ENCODE measurements at places on chromosomes 3 and 15.
A peak's percentile ranks its signal among the peaks of the same experiment; 100 is the strongest.

GRCh38 chr15:78626381-78626995 lies 5.7 kb upstream of the CHRNA3 start:
- DNase-seq: no peak

GRCh38 chr15:83305704-83306291 lies 21.3 kb upstream of the BNC1 start:
- no peak for DNase-seq

DNA sequence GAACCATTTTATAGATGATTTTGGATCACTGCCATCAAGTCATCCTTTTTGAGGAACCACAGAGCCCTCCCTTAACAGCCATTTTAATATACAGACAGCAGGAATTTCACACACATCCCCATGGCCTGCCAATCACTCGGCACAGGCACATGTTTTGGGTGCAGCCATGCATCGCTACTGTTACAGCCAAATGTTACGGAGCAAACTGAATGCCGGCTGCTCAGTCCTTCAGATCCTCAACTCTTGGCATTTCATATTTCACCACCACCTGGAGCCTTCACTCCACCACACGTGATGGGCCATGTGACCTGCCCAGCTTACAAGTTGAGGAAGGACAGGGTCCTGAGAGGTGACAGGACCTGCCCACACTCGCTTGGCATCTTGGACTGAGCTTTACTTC lies 90.8 kb downstream of the OXNAD1 start:
- no peak for DNase-seq

GRCh38 chr15:75361989-75362641 lies 6.3 kb downstream of the MAN2C1 start:
- no peak for DNase-seq

GRCh38 chr3:8443829-8444791 lies 57.5 kb upstream of the LMCD1 start:
- peak; percentile 55 for DNase-seq

DNA sequence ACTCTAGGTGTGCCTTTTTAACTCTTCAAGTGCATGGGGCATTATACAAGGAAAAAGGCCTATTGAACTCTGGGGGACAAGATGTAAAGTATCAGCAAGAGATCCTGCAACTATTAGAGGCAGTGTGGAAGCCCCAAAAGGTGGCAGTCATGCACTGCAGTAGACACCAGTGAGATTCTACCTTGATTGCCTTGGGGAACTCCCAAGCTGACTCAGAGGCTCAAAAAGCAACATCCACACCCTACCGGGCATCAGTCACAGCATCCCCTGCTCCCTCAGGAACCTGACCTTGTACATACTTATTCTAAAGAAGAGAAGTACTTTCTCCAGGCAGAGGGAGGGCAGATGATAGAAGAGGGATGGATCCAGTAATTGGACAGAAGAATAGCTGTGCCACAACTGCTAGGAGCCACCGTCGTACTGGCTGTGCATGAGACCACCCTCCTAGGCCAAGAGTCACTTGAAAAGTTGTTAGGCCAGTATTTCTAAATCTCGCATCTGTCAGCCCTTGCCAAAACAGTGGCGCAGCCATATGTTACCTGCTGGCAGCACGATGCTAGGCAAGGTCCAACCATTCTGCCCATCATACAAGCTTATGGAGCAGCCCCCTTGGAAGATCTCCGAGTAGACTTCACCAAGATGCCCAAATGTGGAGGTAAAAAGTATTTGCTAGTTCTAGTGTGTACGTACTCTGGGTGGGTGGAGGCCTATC lies 523.1 kb upstream of the FRG2C start:
- no peak for DNase-seq

DNA sequence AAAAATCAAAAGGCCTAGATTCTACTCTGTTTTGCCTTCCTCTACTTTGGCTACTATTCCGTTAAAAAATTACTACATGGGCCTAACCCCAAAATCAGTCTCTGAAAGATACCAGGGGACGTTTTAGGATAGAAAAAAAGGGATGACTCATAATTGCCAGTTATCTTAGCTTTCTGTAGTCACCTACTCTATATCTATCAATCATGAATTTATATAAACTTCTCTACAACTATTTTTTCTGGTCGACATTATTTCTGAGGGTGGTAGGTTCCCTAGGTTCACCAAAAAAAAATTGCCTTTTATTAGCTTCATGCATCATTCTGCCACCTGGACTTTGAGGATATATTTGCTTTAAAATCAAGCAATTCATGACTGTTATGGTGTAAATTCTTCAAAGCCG lies 36.5 kb downstream of the RAF1 start:
- DNase-seq: no peak

DNA sequence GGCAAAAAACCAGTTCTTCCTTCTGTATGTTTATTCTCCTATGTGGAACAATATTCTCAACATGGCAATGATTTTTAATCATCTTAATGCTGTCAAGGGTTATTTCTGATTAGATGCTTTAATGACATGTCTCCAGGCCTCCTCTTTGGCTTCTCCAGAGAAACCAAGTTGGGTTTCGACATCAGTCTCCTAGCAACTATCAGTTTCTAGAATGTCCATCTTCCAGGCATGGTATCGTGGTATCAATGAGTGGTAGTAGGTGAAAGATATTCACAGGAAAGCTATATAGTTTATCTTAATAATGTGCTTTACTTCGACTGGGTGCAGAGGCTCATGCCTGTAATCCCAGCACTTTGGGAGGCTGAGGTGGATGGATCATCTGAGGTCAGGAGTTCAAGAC lies 128.5 kb downstream of the C3orf70 start:
- DNase-seq: no peak

GRCh38 chr3:157832588-157832987 lies 273.6 kb downstream of the SHOX2 start:
- DNase-seq: no peak

DNA sequence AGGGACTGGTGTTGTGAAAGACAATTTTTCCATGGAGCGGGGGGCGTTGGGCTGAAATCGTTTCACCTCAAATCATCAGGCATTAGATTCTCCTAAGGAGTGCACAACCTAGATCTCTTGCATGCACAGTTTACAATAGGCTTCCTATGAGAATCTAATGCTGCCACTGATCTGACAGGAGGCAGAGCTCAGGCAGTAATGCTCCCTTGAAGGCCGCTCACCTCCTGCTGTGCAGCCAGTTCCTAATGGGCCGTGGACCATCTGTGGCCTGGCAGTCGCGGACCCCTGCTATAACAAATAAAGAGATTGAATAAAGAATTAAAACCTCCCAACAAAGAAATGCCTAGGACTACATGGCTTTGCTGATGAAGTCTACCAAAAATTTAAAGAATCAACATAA lies 25.3 kb upstream of the ANKRD28 start:
- DNase-seq: no peak

GRCh38 chr3:13325892-13326443 lies 94.2 kb downstream of the NUP210 start:
- DNase-seq: no peak

- no peak for DNase-seq
These were observed 81.8 kb upstream of the PRR23E start for GRCh38 chr3:127110982-127111693.

DNA sequence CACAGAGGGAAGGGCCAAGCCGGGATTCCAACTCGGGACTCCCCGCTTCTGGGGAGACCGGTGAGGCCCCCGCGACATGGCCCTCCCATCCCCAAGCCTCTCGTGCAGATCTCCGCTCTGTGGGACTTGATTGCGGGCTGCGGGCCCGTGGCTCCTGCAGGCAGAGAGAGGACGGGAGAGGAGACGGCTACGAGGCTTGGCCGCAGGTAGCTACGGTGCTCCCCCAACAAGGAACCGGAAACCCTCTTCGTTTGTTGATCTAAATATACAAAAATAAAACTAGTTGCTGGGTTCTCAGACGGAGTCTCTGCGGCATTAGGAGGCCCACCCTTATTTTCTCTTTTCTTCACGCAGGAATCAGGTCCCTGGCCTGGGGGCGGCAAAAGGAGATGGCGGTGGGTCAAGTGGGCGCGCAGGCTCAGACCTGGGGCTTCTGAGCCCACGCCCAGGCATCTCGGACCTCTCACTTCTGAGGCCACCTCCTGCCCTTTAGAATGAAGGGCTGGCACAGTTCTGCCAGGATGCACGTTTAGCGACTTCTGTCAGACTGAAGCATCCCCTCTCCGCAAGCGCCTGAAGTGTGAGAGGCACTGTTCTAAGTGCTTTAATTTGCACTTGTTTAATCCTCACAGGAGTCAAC lies 10.9 kb downstream of the GNB5 start:
- no peak for DNase-seq

DNA sequence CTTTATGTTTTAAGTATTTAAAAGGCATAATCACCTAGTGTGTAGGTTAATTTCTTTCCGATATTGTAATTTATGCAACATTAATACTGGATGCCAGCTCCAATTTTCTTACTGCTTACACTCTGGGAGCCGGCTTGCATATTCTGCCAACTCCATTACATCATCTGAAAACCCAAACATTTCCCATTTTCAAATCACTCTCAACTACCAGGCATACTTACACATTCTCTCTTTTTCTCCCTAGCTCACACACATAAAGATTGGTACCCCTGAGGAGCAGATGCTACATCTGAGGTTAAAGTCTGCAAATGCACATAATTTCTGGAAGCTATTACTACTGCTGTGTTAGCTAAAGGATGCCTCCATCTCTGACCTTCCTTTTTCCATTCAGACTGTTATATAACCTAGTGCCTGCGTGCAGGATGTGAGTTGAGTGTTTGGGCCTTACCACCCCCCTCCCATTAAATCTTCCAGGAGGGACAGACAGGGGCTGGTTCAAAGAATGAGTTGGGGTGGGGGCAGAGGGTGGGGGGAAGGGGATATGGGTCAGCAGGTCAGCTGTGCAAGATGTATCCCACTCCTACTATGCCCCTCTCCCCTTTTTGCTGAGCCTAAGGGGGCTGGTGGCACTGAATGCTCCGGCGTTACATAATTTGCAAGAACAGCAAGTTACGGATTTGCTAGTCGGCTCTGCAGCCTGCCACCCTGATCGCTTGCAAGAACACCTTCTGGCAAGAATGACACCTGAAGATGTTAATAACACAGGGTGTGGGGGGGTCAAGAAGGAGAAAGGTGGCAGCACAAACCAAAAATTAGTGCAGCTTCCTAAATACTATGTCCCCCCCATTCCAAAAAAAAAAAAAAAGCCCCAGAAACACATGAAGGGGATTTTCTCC lies 2.5 kb downstream of the RORA start:
- no peak for DNase-seq

DNA sequence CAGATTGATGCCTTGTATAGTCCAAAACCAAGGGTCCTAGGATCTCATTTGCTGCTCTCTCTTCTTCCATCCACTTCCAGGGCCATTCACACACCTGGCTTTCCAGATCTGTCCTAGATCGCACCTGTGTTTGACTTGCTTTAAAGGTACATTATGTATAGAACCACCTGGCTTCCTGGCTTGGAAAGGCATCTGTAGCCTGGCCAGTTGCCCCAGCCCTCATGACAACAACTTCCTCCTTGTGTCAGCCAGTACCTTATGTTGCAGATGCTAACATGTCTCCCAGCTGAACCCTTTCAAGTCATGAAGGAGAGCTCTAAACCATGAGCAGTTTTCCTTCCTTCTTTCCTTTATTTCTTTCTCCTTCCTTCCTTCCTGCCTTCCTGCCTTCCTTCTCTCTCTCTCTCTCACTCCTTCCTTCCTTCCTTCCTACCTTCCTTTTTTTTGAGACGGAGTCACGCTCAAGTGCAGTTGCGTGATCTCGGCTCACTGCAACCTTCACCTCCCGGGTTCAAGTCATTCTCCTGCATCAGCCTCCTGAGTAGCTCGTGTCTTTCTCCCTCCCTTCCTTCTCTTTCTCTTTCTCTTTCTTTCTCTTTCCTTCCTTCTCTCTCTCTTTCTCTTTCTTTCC lies 2.5 kb upstream of the HTR3C start:
- peak; percentile 13 for DNase-seq

DNA sequence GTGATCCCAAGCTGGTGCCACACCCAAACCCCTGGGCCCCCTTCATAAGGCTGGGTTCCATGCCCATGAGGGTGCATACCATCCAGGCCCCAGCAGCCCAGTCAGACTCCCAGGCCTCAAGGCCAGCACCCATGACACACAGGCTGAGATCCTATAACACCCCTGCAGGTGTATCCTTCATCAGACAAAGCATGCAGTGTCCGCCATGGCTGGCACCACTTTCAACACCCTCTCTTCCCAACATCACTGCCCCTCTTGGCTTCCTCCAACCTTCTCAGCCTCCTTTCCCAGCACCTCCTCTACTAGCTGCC lies 3.5 kb downstream of the CCDC51 start:
- DNase-seq: no peak

GRCh38 chr3:45816544-45816943 lies 20.2 kb upstream of the SLC6A20 start:
- no peak for DNase-seq

DNA sequence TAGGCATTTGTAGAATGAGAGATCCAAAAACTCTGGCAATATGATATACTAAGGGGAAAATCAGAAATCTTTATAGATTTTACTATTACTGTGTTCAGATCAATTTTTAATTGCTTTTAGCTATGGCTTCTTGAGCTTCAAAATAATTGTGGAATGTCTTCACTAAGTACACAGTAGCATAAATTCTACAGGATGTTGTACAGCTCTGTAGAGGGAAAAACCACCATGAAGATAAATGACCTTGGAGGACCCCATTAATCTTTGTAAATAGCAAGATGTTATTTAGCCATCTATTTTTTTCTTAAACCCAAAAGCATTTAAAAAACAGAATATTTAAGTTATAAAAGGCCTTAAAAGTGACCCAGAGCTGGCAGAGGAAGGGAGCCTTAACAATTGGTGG lies 43.9 kb upstream of the FNDC3B start:
- no peak for DNase-seq

GRCh38 chr3:138608322-138609135 lies at the start of gene FAIM:
FAIM (plus strand) TSS chr3:138608771; CDS start chr3:138619727, 10,956 bp downstream.
- peak; percentile 89 for DNase-seq

DNA sequence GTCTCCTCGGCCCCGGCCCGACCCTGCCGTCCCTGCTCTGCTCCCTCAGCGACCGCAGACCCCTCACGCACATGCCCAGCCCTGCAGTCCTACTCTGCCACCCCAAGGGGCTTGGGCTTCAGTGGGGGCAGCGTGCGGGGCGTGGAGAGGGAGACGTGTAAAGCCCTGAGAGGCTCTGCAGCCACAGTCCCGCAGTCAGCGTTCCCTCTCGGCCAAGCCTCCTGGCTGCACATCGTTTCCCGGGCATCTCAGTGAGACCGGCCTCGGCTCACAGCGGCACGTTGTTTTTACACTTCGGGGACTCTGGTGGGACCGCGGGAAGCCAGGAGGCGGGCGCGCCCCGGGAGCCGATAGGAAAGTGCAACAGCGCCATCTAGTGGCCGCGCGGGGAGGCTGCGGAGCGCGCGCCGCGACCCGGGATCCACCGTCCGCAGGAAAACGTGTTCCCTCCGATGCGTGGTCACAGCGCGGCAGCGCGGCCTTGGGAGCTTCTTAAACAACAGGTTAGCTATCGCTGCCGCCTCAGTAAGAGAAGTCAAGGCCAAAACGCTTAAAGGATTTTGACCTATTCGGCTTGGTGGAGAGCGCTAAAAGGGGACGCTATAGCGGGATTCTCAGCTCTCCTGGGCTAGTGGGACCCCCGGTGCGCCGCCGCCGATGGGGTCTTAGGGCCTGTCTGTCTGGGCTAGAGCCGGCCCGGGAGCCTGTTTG lies 226.8 kb upstream of the IGF1R start:
- peak; percentile 27 for DNase-seq

Measured in NCI-H1105 (cell line).